Kidney (tissue), 22 donors: ENCODE measurements at places on chromosomes 2 and 18.

- no peak for DNase-seq
Observed at GRCh38 chr2:165462443-165462842, 7.1 kb upstream of the CSRNP3 start.

- DNase-seq: no peak
Observed at GRCh38 chr2:105688946-105689345, 55.8 kb upstream of the NCK2 start.

DNA sequence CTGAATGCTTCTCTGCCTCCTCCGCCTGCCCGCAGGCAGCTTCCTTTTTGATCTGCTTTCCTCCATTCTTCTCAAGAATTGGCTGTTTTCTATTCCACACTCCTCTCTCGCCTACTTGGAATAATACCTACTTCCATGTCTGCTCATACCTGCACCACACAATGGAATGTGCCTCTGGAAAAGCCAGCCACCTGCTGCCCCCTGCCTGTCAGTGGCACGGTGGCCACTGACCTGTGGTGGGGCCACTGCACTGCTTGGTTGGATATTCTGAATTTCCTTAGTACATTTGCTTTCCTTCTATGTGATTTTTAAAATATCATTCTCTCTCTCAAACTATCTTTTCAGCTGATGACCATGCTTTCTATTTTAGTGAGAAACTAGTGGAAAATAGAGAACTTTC lies 406.9 kb downstream of the DCDC2C start:
- no peak for DNase-seq

DNA sequence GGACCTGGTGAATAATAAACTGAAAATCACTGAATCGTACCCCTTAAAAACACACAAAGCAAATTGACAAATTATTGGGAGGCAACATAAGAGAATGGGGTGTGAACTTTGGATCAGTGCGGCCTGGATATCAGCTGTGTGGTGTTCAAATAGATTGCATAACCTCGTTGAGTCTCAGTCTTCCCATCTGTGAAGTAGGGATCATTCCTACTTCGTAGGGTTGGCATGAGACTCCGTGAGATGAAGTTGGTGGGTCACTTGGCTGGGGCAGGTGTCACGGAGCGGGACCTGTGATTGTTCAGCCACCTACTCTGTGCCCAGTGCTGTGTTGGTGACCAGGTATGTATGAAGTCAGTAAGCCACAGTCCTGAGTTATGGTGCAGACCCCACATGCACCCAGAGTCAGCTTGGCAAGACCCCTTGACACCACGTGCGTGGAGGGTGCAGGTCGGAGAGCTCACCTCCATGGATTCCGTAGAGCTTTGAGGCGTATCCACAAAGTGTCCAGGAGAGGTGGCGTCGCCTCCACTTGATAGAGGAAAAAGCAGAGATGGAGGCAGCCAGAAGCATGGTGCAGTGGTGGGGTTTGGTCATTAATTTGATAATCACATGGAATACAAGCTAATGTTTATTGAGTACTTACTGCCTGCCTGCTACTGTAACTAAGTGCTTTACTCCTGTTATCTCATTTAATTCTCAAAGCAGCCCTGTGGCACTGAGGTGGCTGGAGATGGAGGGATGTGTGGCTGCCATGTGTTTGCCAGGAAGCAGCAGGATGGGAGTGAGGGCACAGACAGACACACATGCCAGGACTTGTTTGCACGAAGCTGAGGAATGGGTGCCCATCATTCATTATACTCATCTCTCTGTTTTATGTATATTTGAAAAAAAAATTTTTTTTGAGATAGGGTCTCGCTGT lies 35.8 kb downstream of the HPCAL1 start:
- DNase-seq: no peak
